Left forelimb (tissue), 1 donor: ENCODE measurements at places on chromosomes 13 and 19.

GRCh38 chr13:97223711-97224541 lies 1.8 kb downstream of the MBNL2 start:
- DNase-seq: no peak

DNA sequence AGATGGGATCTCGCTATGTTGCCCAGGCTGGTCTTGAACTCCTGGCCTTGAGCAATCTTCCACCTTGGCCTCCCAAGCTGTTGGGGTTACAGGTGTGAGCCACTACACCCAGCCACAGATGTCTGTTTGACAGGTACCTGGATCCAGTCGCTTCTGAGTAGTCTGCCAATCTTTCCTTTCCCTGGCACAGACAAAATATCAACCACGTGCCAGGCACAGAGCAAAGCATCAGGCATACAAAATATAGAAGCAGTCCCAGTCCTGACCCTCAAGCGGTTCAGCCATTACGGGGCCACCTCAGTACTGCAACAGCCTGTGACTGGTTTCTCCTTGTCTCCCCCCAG lies 3.8 kb downstream of the ELAVL1 start:
- DNase-seq: no peak

DNA sequence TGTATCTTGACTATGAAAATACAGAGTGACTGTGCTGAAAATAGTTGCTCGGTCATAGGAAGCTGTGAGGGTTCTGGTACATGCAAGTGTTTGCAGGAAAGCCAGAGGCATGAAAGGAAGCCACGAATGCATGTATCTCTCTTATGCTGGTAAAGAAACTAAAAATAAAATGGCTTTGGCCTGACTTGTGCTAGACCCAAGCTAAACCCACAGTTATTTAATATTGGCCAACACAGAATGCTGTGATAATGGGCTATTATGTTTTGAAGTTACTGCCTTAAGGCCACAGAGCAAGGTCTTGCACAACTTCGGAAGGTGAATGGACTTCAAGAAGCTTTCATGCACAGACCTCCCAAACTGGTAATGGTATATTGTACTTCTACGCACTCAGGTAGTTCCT lies 518.2 kb upstream of the HTR2A start:
- DNase-seq: no peak

- no peak for DNase-seq
Measured at GRCh38 chr13:41286370-41286769, 23.0 kb upstream of the MTRF1 start.

DNA sequence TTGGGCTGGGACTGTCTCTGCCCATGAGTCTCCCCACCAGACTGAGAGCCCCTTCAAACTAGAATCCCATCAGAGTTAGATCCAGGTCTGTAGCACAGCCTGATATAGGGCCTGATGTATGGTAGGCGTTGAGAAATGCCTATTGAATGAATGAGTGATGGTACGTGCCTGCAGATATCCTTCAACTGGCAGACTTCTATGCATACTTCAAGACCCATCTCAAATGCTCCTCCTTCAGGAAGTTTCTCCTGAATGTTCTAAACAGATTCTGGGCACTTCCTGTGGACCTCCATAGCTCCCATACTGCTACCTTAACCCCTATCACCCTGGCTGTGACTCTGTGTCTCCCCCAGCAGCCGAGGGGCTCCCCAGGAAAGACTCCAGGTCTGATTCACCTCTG lies 48.2 kb downstream of the KCNC3 start:
- DNase-seq: no peak

GRCh38 chr13:20571676-20572075 lies 4.7 kb downstream of the IFT88 start:
- no peak for DNase-seq

DNA sequence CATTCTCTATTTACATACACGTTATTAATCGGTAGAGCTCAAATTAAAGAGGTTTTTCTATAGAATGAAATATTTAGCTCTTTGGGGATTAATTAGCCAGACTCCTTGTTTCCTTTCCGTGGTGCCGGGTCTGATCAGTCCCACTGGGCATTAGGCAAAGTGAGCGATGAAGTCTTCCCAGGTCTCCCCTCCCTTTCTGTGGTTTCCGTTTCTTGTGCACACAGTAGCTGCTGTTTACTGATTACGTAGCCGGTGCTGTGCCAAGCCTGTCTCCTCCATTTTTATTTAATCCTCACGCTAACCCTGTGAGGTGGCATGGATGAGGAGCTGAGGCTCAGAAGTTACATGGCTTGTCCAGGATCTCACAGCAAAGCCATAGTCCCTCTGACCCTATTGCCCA lies 9.0 kb downstream of the SLC25A15 start:
- no peak for DNase-seq

- no peak for DNase-seq
Measured at GRCh38 chr19:10742476-10742875, 24.6 kb downstream of the DNM2 start.

DNA sequence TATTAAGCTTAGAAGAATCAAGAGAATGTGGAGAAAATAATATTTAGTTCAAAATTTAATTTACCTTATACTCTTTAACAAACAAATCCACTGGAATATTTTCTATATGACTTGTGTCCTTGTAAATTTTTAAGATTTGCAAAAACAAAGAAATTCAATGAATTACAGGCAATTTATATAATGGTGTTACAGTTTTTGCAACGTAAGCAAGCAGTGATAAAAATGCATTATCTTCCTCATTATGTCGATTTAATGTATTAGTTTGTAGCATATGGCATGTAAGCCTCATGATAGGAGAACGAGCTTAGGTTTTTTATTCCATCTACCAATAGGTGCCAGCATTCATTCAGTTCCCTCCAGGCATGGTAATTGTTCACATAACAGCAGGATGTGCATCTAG lies 100.0 kb upstream of the PCDH9 start:
- DNase-seq: no peak

GRCh38 chr13:100875392-100876043 lies 200.9 kb upstream of the TMTC4 start:
- no peak for DNase-seq

GRCh38 chr19:18668744-18669523 lies 14.5 kb upstream of the CRTC1 start:
- no peak for DNase-seq

- no peak for DNase-seq
Measured at GRCh38 chr19:51339313-51339686, 2.6 kb downstream of the VSIG10L start.

GRCh38 chr19:55691561-55692481 lies 16.8 kb downstream of the EPN1 start:
- DNase-seq: no peak

GRCh38 chr13:99193152-99193551 lies 7.5 kb upstream of the UBAC2 start:
- DNase-seq: no peak

- no peak for DNase-seq
Measured at GRCh38 chr19:3748965-3749364, 12.5 kb downstream of the APBA3 start.

DNA sequence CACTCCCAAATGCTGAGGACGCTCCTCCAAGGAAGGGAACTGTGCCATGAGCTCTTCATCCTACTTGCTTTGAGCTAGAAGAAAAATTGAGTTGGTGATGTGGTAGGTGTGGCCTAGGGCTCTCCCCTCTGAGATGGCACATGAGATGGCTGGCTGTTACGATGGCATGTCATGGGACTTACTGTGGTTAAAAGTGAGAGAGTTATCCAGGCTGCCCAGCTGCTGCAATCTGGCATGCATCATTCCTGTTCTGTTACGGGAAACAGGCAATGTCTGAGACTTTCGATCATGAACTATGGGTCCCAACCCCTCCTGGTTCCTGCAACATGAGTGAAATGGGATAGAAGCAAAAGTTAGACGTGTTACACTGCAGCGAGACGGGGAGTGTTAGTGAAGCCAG lies 93.3 kb upstream of the SLC15A1 start:
- DNase-seq: no peak
